Activated T-helper 9 cell treated with anti-CD3 and anti-CD28 coated beads, Interleukin-2, amount 50 U/mL, for 16 hours (primary cell): ENCODE measurements at places on chromosomes 5 and 9.

GRCh38 chr9:28941856-28942255, 1368.6 kb upstream of the C9orf72 start:
- DNase-seq: no peak

DNA sequence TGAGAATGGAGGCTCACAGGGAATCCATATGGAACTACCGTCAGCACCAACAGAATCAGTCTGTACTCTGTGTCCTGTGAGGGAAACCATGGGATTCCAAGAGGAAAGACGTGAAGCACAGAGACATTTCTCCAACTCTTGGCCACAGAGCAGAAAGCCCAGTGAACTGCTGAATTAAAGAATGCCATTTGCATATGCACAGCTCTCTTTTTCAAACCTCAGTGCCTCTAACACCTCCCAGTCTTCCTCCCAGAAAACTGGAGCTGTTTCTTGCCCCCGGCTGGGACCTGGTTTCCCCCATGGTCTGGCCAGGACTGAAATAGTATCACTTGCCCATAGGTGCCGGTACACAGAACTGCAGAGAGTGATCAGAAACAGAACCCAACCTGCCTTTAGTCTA, 69.6 kb upstream of the FER start:
- DNase-seq: no peak

DNA sequence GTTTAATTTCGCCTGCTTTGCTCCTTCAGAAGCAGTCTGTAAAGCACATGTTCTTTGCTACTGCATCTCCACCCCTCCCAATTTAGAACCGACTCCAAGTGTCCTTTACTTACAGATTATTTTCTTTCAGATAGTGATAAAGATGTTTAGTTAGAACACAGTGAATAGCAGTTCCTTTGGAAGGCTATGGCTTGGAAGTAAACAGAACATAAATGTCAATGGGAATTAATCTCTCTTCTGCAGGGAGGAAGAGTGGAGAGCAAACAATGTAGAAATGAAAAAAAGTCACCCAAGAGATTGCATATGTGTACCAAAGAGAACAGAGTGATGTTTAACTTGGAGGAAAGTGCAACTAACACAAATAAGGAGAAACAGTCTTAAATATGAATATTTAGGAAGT, 4.2 kb upstream of the CARTPT start:
- DNase-seq: no peak

DNA sequence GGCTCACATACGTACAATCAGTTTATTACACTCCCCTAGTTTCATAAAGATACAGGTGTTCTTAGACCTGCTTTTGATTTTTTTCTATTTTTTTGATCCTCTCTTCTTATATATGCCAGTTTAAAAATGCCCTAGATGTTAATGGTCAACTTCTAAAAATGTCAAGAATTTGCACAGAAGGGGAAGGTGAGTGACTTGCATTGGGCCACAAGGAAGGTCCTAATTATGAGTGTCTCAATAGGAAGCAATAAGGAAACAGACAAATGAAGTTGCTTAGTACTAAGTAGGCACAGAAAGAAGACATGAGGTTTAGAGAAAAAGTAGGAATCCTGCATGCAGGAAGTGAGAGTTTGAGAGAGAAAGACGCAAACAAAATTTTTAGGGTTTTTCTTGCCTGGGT, 3.2 kb upstream of the CCDC171 start:
- no peak for DNase-seq

DNA sequence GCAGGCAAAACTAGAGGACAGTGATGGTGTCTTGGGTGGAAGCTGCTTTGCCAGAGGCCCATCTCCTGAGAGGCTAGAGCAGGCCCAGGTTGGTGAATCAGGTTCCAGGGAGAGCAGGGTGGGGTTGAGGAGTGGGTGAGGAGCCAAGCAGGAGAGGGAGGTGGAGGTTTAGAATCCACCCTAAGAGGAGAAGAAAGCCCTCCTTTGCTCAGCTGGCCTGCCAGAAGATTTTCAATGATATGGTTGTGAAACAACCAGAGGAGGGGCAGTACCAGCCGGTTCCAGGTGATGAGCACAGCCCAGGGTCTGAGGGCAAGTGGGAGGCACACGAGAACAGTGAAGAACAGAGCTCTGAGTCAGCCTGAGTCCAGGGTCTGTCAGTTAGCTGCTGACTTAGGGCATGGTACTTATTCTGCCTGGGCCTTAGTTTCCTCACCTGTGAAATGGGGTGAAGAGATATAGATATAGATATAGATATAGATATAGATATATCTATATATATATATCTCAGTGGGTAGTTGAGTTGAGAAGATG, 17.8 kb downstream of the PPARGC1B start:
- DNase-seq: no peak

- no peak for DNase-seq
These were observed 455.7 kb upstream of the TLE4 start for GRCh38 chr9:79116041-79116440.

DNA sequence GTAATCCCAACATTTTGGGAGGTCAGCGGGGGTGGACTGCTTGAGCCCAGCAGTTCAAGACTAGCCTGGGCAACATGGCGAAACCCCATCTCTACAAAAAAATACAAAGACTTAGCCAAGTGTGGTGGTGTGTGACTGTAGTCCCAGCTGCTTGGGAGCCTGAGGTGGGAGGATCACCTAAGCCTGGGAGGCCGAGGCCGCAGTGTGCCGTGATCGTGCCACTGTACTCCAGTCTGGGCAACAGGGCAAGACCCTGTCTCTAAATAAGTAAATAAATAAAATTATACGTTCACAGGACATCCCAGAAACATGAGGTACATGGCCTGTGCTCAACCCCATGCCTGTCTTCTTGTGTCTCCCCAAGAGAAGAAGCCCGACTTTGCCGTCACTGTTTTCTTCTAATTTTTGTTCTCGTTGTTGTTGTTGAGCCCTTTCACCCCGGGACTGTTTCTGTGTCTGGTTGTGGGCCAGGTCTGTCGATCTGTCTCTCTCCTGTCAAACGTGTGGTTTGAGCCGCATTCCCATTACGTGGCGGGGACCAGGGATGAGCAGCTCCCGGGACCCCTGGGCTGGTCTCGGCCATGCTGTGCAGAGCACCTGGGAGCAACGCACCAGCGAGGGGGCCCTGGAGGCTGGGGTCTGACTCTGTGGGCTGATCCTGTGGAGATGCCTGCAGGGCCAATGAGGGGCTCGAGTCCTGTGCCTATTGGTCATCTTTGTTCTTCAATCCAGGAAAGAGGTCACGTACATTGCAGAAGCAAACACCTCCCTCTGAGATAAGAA, 32.2 kb downstream of the NACC2 start:
- DNase-seq: no peak

GRCh38 chr5:170427672-170428236, 38.6 kb upstream of the KCNMB1 start:
- no peak for DNase-seq

GRCh38 chr5:176822793-176823481, 12.6 kb downstream of the UNC5A start:
- DNase-seq: no peak

DNA sequence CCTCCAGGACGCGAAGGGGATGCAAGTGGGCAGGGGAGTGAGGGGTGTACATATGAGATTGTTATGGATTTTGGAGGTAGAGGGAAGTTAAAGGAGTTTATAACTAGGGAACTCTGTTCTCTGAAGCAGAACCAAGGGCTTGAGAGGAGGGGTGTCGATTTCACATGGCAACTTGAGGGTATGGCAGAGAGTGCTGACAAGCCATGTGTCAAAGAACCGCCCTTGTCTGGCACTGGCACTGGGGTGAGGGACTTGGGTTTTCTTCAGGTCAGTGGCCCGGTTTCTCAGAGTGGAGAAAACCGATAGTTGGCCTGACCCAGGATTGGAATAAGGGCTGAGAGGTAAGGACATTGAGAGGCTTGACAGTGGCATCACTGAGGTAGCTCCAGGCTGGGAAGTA, 47.7 kb upstream of the TESK1 start:
- DNase-seq: no peak

- no peak for DNase-seq
These were observed 24.0 kb downstream of the HSD17B4 start for GRCh38 chr5:119476341-119476740.

GRCh38 chr5:651296-652022, 39.3 kb downstream of the CEP72 start:
- DNase-seq: no peak

DNA sequence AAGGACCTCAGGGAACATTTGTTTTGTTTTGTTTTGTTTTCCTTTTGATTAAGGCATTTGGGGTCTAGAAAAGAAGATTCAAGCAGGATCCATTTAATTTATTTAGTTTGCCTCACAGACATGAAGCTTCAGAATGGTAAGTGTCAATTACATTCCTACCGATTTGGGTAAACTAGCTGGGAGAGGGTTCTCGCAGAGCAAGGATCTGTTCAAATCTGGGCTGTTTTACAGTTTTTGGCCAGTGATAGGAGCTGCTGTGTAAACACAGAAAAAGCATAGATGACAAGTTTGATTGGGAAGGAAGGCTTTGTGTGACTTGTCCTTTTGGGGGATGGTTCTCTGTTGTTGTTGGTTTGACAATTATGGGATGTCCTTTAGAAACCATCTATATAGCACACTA, 470.3 kb upstream of the WWC1 start:
- no peak for DNase-seq

GRCh38 chr5:175728885-175729828, 71.3 kb downstream of the HRH2 start:
- no peak for DNase-seq

DNA sequence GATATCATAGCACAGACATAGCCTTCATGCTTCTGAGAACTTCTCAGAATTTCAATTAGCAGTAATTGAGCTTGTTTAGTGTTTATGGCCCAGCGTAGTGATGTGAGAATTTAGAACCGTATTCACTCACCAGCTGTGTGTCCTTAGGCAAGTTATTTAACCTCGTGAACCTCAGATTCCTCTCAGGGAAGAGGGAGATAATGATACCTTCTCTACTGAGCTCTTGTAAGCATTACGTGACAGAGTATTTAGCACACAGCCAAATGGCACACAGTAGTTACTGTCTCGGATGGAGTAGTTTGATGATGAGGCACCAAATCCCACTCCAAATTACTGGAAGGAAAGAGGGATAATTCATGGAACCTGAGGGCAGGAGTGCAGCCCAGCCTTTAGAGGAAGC, 429.3 kb downstream of the CCDC171 start:
- no peak for DNase-seq

DNA sequence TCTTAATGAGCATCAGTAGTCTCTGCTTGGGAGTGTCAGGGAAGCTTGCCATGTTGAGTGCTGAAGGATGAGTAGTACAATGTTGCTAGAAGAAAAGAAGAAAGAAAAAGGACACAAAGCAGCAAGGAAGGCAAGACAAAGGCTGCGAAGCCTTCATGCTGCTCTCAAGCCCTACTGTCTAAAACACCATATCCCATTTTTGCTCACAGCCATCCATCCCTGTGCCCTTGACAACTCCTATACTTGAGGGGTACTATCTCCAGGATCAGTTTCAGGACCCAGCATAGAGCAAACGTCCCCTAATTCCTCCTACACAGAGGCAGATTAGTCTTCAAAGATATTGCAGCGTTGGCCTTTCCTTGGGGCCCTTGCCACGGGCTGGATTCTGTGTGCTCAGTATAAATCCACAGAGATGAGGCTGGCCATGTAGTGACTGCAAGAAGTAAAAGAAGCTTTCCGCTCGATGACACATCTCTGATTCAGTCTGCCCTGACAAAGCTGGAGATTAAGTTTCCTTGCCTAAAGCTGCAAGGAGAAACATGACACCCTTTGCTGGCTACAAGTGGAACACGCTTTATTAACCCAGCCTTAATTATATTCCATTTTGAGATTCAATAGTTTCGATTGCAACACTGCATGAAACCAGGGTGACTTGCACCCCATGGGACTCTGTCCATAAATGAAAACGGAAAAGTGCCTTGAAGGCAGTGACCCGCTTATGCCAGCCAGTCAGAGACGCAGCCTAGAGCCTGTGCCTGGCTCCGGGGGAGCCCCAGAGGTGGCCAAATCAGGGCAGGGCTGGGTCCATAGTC, 304.6 kb downstream of the ACTL7B start:
- DNase-seq: no peak

- DNase-seq: no peak
These were observed 13.7 kb downstream of the BARX1 start for GRCh38 chr9:93941493-93941892.

DNA sequence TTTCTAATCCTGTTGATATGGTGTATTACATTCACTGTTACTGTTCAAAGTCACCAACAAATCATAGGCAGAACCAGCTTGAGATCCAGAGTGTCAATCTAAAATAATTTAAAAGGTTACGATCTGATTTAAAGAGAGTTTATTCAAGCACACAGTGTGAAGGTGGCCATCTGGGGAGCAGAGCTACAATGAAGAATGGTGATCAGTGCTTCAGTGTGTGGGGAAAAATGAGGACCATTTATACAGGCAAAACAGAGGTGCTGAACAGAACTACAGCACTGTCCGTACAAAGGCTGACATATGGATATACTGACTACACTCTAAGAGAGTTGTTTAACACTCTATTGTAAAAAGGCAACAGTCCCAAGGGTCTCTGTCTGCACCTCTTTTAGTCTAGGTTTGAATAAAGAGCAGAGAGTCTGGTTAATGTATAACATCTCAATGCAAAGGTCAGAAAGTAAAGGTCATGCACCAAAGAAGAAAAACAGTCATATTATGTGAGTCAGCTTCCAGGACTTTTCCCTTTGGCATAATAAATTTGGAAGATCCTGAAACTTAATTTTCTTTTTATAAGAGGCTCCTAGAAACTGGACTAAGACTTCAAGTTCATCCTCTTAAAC, 29.7 kb upstream of the TDRD7 start:
- DNase-seq: no peak

DNA sequence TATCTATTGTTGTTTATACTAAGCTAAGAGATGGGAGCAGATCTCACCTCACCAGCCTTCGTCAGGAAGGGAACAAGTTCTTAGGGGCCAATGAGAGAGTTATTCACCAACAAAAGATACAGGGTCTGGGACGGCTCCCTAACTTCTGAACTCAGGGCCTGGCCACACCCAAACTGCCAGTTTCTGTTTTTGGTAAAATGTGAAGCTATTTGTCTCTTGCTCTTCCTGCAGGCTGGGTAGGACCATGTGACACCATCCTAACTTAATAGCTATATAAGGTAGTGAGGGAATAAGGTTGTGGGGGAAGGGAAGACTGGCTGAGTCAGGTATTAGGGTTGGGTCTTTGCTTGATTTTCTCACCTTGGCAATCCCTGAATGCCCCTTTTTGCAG, 480.5 kb downstream of the KDM4C start:
- no peak for DNase-seq

- no peak for DNase-seq
These were observed 116.0 kb downstream of the TRPM6 start for GRCh38 chr9:74771672-74772071.

GRCh38 chr9:130443840-130444492, 795 bp upstream of the ASS1 start:
- DNase-seq: no peak

DNA sequence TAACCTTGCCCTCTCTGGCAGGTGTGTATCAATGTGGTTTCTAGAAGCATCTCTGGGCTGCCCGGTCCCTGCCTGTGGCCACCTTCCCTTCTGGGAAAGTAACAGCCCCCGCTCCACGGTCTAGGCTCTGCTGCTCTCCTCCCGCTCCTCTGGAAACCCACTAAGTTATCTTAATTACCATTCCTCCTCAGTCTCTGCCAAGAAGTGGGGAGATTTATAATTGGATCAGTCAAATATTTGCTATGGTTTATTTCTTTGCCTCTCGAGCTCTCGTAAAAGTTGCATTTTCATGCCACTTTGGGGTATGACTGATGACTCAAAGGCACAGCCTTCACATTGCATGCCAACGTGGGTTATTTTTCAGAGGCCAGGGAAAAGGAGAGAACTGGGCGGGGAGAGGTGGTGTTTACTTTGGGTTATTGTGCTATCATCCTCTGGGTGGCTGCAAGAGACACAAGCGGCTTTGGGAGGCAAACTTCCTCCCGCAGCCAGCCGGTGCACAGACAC, 205.3 kb upstream of the WWC1 start:
- no peak for DNase-seq
